Activated naive CD4-positive, alpha-beta T cell (primary cell): ENCODE measurements at places on chromosomes 7 and 10.

GRCh38 chr7:51428217-51428887 lies 111.7 kb upstream of the COBL start:
- no peak for DNase-seq

- DNase-seq, result no peak
Measured at GRCh38 chr10:111114758-111115500, 38.1 kb downstream of the ADRA2A start.

GRCh38 chr7:13743226-13743625 lies 246.2 kb downstream of the ETV1 start:
- DNase-seq, result no peak

DNA sequence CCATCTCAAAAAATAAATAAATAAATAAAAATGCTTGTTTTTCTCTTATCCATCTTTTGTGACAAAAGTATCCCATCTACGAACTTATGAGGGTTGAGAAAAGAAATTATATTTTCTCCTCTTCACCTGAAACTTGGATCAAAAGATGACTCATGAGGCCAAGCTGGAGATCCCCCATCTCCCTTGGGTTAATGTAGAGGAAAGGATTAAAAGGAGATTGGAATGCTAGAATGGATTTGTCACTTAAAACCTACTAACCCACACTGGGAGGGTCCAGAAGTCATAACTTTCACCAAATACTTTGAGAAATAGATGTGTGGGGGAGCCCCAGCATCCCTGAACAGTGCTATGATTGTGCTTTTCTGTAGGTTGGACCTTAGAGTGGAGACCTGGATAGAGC lies 46.3 kb upstream of the PIK3CG start:
- DNase-seq, result no peak

DNA sequence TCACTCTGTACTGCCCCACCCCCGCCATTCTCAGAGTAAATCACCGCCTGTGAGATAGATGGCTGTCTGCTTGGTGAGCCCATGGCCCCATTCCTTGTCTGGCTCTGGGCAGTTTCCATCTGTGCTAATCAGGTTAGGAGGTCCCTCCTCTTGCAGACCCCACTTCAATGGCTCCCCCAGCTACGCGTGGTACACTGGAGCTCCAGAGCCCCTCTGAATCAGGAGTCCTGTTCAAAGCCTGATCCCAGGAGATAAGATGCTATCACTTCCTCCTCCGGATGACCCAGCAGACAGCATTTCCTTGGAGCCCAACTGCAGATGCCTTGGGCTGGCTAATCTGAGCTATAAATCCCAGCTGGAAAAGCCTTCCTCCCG lies 122.3 kb downstream of the SH3PXD2A start:
- no peak for DNase-seq

DNA sequence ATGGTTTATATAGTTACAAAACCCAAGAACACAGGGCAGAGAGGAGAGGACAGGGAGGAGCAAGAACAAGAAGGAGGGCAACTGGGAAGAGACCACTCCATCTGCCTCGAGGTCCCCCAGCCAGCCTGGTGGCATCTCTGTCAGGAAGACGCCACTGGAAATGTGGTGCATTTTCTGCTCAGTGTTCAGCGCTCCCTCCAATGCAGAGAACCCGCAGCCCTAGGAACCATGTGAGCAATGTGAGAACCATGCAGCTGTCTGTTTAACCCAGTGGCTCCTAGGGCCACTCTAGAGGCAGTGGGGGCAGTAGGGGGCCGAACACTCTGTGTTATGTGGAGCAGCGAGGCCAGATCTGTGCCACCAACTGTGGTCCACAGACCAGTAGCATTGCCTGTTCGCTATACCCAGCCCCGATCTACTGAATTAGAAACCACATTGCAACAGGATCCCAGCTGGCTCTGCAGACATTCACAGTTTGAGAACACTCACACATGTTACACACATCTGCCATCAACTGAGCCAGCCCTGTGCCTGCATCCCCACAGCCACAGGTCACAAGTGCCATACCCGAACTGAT lies 110.2 kb downstream of the CPXM2 start:
- no peak for DNase-seq

GRCh38 chr10:32972929-32973328 lies 14.9 kb upstream of the ITGB1 start:
- DNase-seq, result no peak

GRCh38 chr7:50865450-50865849 lies 82.8 kb upstream of the GRB10 start:
- DNase-seq, result no peak

GRCh38 chr7:79604841-79605240 lies 151.4 kb upstream of the MAGI2 start:
- no peak for DNase-seq

DNA sequence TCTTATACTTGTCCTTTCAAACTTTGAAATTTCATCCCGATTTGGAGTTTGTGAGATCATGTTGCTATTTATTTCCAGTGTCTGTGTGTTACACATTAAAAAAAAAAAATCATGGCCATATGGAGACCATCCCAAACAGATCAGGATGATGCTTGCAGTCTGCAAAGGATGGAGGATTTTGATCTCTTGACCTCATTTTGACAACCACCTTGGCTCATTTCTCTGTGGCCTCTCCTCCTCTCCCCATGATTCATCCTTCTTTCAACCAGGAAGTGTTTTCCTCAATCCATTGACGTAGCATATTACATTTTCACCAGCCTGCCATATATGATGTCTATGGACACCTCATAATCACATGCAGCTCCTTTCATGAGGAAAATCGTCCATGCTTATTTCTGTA lies 68.9 kb upstream of the INSYN2A start:
- no peak for DNase-seq
